ENCODE measurements at places on chromosomes 1 and 21.

- no peak for DNase-seq
Observed at GRCh38 chr1:89734442-89734841, 86.4 kb upstream of the LRRC8D start.

DNA sequence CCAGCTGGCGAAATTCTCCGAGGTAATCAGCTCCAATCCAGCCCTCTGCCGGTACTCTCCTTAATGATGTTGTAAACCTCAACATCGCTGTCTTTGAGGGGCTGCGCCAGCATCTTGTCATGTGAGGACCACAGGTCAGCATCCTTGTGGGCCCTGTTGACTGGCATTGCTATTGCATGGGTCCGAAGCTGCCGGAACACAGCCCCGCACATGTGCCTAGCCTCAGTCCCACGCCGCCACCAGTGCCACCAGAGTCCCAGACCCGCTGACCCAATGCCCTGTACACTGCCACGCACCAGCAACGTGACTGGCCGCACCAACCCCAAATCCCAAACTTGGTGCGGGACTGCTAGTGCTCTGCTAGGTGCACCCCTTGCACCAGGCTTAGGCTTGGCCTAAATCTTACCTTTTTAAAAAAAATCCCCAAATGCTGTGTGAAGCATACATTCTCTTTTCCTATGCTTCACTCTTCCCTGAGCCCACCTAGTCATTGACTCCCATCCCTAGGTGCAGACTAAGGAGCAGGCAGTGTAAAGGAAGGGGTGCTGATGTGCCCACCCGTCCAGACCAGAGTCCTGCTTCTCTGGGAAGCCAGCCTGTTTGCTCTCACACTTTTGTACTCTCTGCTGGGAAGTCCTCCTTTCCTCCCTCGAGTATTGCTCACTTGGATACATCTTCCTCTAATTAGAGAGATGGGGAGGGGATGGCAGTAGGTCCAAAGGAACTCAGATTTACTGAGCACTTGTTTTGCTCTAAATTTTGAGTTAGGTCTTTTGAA lies 81.9 kb upstream of the ARTN start:
- DNase-seq = no peak

GRCh38 chr21:34887725-34888568 lies 161.2 kb downstream of the RUNX1 start:
- peak; percentile 85 for DNase-seq

GRCh38 chr1:201014816-201015200 lies 8.7 kb downstream of the KIF21B start:
- no peak for DNase-seq

DNA sequence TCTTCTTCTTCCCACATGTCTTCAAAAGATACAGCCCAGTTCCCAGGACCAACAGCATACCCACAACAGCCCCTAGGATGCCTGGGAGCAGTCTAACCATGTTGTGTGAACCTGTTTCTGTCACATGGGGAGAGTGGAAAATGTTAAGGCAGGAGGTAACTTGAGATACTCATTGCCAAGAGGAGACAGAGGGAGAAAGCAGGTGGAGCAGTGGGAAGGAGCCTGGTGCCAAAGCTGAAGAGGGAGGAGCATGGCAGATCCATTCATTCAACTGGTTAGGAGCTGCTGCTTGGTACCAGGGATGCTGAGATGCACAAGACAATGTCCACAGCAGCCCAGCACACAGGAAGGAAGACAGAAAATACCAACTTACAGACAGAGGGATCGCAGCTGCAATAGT lies 149.8 kb upstream of the ETV3 start:
- DNase-seq = no peak

All from Right ventricle myocardium inferior (tissue), 1 donor.